M059J (cell line): ENCODE measurements at places on chromosomes 2 and 18. TPM values are rescaled to one million over a fixed set of nuclear protein-coding genes. Genes with fewer than 3 reads are reported as not detected.

GRCh38 chr2:222703091-222703490 is 31.6 kb downstream of the MOGAT1 start:
- DNase-seq, result no peak

Gene ERFE
- total RNA-seq, result 1.6 and 5.2 TPM in 2 replicates

DNA sequence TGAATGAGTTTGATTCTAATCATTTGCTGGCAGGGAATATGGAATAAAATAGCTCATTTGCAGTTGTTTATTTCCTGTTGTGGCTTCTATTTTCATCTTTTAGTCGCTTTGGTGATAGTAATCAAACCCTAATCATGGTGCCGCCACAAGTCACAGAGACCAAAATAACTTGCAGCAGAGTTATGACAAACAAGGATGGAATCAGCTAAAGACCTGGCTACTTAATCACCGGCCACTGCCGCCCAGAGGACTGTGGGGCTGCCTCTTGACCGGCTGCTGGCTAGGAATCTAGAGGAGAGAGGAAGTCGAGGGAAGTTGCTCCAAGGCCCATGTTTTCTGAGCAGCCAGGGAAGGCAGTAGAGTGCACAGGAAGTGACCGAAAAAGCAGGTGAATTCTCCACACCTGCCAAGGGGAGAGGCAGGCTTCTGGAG is 5.1 kb upstream of the SMAD7 start:
- DNase-seq, result peak; percentile 98

DNA sequence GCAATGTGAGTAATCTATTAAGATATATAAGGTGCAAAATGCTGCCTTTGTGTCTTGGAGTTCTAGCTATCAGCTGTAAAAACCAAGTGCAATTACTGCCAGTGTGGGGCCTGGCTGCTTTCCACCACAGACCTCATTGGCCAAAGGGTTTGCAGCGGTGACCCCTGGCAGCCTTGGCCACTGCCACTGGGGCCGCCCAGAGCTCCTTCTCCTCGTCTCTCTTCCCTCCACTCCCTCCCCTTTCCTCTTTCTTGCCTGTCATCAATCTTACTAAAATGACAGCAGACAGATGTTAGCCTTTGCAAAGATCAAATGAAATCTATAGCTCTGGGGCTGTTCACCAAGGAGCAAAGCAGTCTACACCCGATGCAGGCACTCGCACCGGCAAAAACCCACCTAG is 986.3 kb downstream of the BCL11A start:
- no peak for DNase-seq

Gene TAF4B
- 3.8 and 4.0 TPM in 2 replicates for total RNA-seq

- DNase-seq, result no peak
These were observed 27.1 kb upstream of the CREB1 start for GRCh38 chr2:207502577-207503198.

GRCh38 chr2:64179582-64180321 is 35.5 kb upstream of the PELI1 start:
- no peak for DNase-seq

DNA sequence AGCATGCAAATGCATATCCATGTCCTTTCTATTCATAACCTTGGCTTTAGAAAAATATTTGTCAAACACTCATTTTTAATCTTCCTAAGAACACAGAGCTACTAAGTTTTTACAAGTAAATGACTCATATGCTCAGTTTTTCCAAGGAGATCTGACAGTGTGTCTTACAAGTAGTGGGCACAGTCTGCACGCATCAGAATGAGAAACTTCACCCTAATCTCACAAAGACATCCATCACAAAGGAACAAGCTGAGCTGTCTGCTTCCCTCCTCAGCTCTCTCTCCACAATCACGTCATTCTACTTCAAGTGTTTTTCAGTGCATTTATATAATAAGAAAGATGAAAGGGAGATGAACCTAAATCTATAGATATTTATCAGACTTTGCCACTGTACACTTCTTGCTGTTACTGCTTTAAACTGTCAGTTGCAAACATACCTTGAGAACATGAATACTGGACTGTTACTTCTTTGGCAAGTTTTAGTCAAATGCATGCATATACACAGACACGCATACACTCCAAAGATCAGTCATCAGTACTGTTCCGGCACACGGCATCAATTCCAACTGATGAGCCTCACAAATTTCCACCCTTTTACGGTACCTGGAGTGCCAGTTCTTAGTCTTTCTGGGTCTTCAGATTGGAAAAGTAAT is 75.7 kb downstream of the RBMS1 start:
- peak; percentile 95 for DNase-seq

Gene KLHL41
- not detected in 2 replicates for total RNA-seq

Gene ABCB11
- 0.02 TPM in 2 replicates for total RNA-seq

DNA sequence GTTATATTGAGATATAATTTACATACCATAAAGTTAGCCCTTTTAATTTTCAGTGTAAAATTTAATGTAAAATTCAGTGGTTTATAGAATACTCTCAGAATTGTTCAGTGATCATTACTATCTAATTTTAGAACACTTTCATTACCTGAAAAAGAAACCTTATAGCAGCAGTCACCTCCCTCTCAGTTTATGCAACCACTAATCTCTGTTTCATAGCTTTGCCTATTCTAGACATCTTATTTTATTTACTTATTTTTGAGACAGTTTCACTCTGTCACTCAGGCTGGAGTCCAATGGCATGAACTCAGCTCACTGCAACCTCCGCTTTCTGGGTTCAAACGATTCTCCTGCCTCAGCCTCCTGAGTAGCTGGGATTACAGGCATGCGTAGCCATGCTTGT is 479.6 kb downstream of the DPP10 start:
- DNase-seq, result no peak

Gene DNER
- 13.9 and 21.5 TPM in 2 replicates for total RNA-seq

Gene TUBB8B
- total RNA-seq, result not detected in 2 replicates

Gene STON1
- total RNA-seq, result 2.2 and 3.7 TPM in 2 replicates

Gene RUFY4
- not detected in 2 replicates for total RNA-seq

Gene ASB18
- 0.30 TPM in 1 of 2 replicates, not detected in the other for total RNA-seq

Gene HOXD13
- total RNA-seq, result 2.1 and 3.6 TPM in 2 replicates

- DNase-seq, result peak; percentile 5
These were observed 40.5 kb downstream of the NHEJ1 start for GRCh38 chr2:219120082-219120481.

- DNase-seq, result no peak
These were observed 216.8 kb upstream of the CNTNAP5 start for GRCh38 chr2:123808243-123808642.

DNA sequence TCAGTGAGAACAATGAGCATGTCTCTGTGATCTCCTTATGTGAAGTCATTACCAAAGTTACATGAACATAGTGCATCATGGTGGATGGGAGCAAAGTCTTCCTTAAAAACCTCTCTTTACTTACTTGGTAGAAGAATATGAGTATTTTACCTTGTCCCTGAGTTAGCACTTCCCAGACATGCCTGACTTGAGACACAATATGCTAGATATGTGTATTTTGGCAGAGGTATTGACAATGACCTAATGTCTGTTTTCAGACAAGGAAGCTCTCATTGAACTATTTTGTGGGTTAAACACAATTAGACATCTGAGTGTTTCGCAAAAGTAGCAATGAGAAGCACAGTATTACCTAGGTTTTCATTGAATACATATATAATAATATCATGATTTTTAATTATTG is 99.1 kb upstream of the MC4R start:
- no peak for DNase-seq

DNA sequence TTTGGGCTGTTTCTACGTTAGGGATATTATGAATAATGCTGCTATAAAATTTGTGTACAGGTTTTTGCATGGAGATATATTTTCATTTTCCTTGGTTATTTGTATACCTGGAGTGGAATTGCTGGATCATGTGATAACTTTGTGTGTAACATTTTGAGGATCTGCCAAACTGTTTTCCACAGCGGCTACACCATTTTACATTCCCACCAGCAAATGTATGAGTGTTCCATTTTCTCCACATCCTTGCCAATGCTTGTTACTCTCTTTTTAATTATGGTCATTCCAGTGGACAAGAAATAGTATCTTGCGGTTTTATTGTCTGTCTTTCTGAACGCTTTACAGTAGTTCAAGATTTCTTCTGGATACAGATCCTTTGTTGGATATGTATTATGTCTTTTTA is 13.6 kb downstream of the GORASP2 start:
- no peak for DNase-seq

Gene ANKRD53
- total RNA-seq, result 0.12 and 0.17 TPM in 2 replicates

Gene LONRF2
- total RNA-seq, result 0.10 TPM in 1 of 2 replicates, not detected in the other

DNA sequence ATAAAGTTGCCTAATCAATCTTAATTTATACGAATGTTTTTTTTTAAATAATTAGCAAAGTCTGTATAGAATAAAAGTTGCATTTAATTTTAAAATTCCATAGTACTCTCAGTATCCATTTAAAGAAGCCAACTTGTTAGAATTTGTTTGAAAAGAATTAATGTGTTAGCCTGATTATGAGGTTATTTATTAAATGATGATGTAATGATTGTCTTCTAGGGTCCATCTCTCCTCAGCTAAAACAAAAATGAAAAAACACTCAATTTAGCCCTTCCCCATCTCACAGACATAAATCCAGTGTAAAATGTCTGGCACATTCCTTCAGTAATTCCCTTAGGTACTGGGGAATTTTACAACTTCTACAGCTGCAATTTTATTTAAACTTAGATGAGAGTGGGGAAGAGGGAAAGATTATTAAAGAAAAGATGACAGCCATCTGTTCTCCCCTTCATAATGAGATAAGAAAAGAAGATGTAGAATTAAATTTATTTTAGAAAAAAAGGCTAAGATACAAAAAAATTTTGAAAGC is 68.6 kb downstream of the BARD1 start:
- DNase-seq, result no peak

Gene ALLC
- not detected in 2 replicates for total RNA-seq
